Activated T-helper 1 cell treated with anti-CD3 and anti-CD28 coated beads, Interleukin-2, amount 50 U/mL, for 16 hours (primary cell): ENCODE measurements at places on chromosomes 7 and 10.

DNA sequence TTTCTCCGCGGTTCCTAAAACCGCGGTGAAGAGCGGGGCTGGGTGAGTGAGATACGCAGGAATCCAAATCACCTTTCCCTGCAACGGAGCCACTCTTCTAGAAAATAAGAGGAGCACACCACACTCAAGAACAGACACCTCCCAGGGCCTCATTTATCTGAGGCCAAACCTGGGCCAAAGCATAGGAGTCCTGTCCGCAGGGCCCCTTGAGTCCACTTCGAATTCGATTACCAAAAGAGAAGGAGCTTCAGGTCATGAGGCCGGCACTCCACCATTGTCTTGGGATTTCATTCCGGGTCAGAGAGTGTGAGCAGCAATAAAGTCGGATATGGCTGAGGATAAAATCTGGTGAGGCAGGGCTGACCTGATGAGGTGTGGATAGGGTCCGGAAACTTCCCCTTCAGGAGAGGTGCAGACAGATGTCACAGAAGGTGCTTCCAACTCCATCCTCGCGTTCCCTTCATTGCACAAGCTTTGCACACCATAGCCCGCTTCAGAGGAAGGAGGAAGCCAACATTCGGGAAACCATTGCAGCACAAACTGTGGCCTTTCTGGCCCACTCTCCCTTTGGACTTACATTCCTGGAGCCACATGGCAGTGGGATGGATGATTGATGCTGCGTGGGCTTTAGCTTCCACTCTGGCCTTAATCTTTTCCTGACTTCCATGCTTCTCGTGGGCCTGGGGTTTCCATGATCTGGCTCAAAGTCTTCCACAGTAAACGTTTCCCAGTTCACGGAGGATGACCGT is 27.2 kb upstream of the ZNF273 start:
- no peak for DNase-seq

- DNase-seq, result no peak
Observed at GRCh38 chr10:3892440-3893425, 107.7 kb upstream of the KLF6 start.

DNA sequence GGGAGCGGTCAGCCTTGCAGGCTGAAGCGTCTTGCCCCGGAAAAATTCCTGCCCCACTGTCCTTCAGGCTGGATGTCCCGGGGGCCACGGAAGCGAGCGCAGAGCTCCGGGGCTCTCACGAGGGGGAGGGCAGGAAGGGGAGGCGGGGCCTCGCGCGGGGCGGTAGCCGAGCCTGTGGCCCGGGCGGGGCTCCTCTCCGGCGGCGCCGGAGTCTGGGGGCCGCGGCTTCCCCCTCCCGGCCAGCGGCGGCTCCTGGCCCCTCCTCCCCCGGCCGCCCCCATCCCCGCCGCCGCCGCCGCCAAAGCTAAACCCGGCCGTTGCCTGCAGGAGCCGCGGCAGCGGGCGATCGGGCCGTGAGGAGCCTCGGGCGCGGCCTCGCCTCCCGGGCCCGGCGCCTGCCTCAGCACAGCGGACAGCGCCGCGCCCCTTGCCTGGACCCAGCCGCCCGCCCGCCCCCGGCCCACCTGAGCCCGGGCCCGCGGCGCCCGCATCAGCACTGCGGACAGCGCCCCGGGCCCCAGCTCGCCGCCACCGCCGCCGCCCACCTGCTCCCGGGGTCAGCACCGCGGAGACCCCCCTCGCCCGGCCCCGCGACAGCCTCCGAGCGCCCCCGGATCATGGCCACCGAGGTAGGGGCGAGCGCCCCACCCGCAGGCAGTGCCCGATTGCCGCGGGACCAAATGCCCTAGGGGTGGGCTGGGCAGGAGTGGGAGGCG is at the start of gene GOLGA7B:
Gene GOLGA7B, plus strand, starts transcription at position 157 of the 716 bp plus-strand sequence. Its CDS starts 461 bp downstream, at position 618.
- peak; percentile 30 for DNase-seq

- no peak for DNase-seq
Observed at GRCh38 chr7:19215412-19215811, 70.2 kb upstream of the FERD3L start.

DNA sequence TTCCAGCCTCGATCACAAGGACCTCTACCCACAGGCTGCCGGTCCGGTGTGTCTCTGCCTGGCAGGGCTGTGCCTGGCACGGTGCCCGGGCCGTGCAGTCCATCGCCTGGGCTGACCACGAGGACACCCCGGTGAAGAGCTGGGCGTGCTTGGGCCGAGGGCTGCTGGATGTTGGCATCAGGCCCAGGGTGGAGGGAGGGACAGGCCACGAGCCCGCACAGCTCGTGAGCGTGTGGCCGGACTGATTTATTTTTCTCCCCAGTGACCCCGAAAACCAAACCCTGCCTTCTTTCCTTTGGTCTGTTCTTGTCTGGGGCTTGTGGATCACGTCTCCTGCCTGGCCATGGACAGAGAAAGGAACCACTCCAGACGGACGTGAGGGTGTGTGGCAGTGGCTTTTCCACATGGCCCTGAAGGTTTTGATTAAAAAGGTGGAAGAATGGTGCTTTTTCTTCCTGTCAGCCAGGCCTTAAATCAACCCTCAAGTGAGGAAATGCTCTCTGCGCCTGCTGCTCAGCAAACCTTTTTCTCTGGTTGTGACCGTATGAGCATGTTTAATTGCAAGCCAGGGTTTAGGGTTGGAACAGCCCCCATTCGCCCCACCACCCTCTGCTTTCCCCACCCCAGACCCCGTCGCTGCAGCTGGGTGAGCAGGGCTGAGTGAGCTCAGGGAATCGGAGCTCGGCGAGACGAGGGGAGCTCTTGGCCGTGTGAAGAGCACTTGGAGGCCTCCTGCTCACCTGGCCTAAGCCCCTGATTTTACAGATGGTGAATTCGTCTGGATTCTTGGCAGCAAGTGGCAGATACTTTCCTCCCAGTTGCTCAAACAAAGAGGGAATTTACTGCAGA is 130.1 kb downstream of the RGS10 start:
- DNase-seq, result no peak

- DNase-seq, result no peak
Observed at GRCh38 chr10:33240931-33241330, 93.5 kb downstream of the NRP1 start.

DNA sequence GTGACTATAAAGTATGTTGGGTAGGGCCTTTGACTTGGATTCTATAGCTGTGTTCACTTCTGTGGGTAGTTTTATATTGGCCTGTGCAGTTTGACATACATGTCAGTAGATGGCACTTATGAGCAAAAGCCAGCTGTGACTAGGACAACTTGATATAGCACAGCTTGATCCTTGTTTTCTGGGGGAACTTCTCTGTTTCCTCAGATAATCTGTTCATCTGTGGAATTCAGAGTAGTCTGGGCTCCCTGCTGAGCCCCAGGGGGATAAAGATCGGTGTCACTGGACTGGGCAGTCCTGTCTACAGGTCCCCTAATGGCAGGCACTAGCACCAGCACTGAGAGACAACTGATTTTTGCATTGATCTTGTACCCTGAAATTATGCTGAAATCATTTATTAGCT is 25.4 kb downstream of the CYP2C9 start:
- DNase-seq, result no peak

DNA sequence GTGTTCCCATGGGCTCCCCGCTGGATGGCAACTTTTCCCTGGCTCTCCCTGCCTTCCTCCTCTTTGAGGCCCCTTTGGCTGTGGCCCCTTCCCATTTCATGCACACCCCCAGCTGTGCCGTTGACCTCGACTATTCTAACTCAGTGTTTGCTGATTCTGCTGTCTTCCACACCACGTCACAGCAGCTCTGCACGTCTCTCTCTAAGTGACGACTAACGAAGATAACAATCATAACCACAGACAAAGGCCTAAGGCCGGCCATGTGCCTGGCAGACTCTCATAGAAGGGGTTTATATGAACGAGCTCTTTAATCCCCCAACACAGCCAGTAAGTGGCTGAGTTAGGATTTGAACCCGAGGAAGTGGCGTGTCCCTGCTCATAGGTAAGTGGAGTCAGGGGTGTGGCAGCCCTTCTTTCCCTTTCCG is 151.5 kb upstream of the SHH start:
- DNase-seq, result no peak

DNA sequence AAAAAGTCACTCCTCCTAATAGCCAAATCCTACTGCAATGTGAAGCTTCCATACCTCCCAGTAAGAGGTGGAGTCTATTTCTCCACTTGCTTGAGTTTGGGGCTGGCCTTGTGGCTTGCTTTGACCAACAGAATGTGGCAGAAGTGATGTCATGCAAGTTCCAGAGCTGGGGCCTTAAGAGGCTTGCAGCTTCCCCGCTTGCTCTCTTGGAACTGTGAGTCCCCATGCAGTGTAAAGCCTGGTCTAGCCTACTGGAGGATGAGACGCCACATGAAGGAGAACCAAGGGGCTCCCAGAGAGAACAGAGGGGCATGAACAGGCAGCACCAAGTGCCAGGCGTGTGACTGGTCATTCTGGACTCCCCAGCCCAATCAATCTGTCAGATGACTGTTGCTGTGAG is 58.6 kb upstream of the OPALIN start:
- DNase-seq, result no peak

- DNase-seq, result no peak
Observed at GRCh38 chr7:107118109-107118900, 50.5 kb upstream of the HBP1 start.
